Transverse colon (tissue), 4 donors: ENCODE measurements at places on chromosomes 7 and 10.

DNA sequence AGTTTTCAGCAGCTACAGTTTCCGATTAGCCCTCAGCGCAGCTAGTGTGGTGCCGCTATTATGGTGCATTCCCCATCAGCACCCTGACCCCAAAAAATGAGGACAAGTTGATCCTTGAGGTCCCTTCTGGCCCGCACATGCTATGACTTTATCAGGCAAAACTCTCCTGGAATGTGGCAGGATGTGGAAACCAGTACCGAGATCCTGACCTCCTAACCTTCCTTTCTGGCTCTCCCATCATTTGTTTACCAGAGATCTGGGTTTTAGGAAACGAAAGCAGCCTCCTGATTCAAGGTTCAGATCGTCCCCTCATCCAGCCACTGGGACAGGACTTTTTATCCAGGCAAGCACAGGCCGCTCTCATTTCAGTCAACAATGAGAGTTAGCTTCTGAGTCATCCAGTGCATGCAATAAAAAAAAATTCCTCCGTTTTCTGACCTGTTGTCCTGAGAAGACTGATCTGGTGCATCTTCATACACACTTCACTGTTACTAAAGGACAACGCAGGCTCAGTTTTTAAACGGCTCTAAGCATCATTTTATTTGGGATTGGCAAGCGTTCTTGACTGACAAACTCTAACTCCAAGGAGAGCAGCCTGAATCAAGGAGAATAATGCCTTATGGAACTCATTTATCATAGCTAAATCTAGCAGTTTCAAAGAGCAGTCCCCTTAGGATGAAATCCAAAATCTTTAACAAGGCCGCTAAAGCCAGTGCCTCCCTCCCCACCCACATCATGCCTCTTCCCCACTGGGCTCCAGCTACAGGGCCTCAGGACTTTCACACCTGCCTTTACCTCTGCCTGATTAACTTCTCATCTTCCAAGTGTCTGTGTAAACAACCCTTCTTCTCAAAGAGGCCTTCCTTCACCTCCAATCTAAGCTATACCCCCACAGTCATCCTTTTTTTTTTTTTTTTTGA lies 17.1 kb downstream of the PDLIM1 start:
- peak; percentile 66 for DNase-seq

DNA sequence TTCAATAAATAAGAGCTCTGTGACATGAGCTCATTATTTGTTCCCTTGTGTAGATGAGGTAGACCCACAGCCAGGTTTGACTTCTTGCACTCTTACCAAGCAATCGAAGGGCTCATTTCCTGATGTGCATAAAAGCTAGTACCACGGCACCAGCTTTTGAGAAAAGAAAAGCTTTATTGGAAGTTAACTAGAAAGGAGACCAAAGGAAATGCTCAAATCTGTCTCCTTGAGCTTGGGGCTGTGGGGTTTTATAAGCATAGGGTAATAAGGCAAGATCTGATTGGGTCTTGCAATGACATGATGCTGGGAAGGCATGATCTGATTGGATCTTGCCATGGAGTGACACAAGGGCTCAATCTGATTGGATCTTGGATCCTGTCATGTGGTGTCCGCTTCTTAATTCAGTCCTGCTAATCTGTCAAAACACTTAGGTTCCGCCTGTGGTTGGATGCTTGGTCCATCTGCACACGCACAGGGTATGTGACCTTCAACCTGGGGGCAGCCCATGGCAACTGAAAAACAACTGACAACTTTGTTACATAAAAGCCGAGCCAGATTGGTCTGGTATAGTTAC lies 47.8 kb upstream of the FRMD4A start:
- no peak for DNase-seq

DNA sequence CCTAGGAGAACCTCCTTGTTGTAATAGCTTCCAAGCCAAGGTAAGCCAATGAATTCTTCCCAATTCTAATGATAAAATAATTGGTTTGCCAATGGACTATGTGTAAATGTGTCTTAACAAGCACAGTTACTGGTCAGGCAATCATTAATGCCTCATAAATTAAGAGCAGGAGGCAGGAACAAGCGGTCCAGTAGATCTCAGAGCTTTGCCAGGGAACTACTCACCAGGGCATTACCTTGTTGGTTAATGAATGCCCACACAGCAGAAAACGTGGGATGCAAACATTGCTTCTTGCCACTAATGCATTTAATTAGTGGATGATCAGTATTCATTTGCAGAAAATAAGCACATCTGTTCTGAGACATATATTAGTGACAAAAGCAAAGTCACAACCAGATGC lies 26.7 kb upstream of the ZNF800 start:
- no peak for DNase-seq

GRCh38 chr7:106652909-106653308 lies 8.0 kb downstream of the CCDC71L start:
- no peak for DNase-seq

GRCh38 chr7:79403451-79403850 lies 50.0 kb downstream of the MAGI2 start:
- DNase-seq = no peak

- DNase-seq = no peak
These were observed 39.5 kb downstream of the LBX1 start for GRCh38 chr10:101189461-101190401.

GRCh38 chr7:120337308-120337907 lies 64.4 kb downstream of the KCND2 start:
- DNase-seq = no peak

DNA sequence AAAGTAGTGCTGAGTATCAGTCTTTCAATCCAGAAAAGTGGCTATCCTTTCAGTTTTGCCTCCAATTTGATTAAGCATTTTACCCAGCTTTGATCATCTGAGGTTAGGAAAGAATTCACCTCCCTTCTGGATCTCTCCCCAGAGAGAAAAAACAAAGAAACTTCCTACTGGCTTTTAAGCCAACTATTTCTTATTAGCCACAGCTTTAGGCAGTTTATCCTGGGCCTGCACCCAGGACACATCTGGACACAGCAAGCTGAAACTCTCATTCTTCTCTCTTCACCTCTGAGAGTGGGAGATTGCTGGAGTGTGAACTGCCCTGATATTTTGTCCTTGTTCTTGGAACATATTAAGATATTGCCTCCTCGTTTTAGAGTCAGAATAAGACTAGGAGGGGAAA lies 43.5 kb upstream of the LSM8 start:
- DNase-seq = no peak

GRCh38 chr7:149559711-149560110 lies 62.1 kb upstream of the ZNF746 start:
- no peak for DNase-seq

DNA sequence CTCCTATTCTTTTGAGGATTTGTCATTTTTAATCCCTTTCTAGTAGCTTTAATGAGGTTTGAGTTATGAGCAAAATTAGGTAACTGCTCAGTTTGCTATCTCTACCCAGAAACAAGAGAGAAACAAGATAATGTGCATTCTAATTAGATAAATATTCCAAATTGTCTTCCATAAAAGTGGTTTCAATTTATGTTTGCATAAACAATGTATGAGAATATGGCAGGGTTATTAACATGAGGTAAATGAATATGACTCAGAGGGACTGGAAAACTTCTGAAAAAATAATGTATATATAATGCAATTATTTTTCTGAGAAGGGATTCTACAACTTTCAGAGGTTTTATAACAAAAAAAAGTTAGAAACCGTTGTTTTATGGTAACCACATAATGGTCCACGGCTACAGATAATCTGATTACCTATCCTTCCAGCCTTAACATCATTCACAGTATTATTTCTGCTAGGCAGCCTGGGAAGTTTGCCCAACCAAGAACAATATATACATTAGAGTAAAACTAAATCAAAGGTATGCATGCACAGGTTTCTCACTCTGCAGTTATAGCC lies 101.2 kb downstream of the CRPPA start:
- no peak for DNase-seq
